ENCODE measurements at places on chromosomes 1 and 21.

DNA sequence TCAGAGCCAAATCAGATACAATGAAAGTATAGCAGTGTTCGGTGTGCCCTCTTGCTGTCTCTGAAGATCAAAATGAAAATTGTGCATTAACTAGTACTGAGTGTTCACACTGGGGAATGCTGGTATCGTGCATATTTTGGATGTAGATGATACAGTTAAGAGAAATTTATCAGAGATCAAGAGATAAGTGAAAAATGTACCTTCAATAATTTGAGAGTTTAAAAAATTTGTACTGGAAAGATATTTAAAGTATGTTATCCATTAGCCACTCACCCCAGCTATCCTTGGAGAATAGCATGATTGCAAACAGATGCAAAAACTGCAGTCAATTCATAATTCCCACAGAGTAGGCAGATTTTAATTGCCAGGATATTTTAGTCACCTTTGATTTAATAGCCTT lies 56.4 kb downstream of the GREM2 start:
- no peak for DNase-seq

GRCh38 chr1:230977761-230978490 lies 735 bp downstream of the TTC13 start:
- peak; percentile 78 for DNase-seq

GRCh38 chr1:197738927-197739326 lies 36.4 kb downstream of the DENND1B start:
- no peak for DNase-seq

DNA sequence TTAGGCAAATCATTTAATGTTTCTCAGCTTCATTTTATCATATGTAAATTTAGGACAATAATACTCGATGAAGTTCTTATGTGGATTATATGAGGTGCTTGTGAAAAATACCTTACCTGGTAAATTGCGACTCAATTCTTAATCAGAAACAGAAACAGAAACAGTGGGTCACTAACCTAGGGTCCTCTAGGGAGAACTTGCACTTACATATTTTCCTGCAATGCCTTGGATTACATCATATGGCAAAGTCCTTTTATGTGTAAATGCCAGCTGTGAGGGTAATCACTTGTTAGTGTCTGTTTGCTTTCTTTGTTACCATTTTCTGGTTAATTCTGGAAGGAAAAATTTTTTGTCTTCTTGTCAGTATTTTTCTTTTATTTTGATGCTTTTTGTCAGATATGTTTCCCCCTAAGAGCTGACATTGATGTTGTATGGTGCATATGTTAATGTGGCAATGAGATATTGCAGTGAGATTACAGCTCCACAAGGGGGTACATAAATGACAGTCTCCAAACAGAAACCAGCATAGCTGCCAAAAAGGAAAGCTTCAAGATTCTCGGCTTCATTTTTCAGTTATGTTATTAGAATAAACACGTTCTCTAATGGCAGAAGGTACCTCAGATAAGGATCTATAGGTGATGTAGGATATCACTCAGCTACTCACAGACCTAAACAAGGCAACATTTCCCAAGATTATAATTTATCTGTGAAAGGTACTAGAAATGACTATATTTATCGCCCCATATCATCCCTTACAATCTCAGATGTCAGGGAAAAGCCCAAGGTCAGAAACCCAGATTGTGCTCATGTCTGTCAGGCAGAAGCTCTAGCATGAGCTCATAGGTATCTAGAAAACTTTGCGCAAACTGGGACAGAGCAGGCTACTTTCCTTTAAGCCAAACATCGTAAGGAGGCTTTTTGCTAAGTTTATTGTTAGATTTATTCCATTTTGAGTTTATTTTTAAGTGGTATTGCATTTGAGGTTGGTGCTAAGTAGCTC lies 119.9 kb downstream of the FASLG start:
- no peak for DNase-seq

- no peak for DNase-seq
These were observed 4.7 kb upstream of the ECE1 start for GRCh38 chr1:21295002-21295401.

DNA sequence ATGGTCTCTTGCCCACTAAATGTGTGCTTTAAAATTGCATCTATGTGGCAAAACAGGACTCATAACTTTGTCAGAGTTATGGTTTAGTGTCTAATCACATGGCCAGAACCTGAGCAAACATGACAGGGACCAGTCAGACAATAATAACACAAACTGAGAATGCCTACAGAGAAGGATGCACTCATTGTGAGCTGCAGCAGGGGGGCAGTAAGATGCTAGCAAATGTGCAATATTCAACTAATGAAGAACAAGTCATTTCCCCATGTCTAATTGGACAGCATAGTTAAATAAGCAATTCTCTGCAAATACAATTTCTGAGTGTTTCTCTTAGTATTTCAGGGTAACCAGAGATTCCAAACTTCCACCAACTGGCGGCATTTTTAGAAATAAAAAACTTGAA lies 30.8 kb downstream of the SPAG17 start:
- DNase-seq: no peak

- no peak for DNase-seq
These were observed 32.9 kb downstream of the KCNN3 start for GRCh38 chr1:154837034-154837671.

GRCh38 chr1:115041654-115042053 lies 12.0 kb downstream of the TSHB start:
- no peak for DNase-seq

DNA sequence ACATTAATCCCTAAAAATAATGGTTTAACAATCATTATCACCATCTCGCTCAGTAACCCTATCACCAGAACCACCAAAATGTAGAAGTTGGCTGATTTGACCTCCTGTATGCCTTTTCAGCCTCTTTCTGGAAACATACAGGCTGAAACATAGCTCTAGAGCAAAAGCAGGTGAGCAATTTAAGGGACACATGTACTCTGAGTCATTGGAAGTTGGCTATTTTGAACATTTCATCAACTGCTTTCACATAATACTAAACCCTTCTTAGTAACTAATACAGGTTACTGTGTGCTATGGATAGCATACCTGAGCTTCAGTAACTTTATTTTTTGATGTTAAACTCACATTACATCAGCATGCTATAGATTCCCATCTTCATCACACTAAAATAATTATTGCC lies 19.8 kb upstream of the DDAH1 start:
- no peak for DNase-seq

GRCh38 chr1:85201340-85202091 lies 700 bp upstream of the SYDE2 start:
- DNase-seq: peak; percentile 35

GRCh38 chr21:31895077-31895835 lies 22.4 kb downstream of the HUNK start:
- DNase-seq: no peak

- DNase-seq: peak; percentile 68
These were observed 700 bp upstream of the CCDC28B start for GRCh38 chr1:32199717-32200072.

GRCh38 chr1:38079019-38079418 lies 32.4 kb upstream of the POU3F1 start:
- DNase-seq: no peak

DNA sequence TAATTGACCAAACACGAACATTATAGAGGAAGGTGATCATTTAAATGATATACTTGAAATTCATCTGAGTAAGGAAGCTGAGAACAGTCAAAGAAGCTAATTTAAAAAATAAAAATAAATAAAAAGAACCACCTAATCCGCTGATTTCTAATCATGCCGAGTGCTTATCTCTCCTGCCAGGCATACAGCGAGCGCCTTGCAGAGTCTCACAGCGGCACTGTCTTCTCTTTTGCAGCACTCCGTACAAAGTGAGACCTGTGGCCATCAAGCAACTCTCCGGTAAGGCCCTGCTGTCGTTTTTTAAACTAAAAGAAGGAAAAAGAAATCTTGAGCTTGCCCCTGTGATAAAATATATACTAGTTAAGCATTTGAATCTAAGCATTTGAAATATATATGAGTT lies 45.3 kb downstream of the PDE9A start:
- no peak for DNase-seq

DNA sequence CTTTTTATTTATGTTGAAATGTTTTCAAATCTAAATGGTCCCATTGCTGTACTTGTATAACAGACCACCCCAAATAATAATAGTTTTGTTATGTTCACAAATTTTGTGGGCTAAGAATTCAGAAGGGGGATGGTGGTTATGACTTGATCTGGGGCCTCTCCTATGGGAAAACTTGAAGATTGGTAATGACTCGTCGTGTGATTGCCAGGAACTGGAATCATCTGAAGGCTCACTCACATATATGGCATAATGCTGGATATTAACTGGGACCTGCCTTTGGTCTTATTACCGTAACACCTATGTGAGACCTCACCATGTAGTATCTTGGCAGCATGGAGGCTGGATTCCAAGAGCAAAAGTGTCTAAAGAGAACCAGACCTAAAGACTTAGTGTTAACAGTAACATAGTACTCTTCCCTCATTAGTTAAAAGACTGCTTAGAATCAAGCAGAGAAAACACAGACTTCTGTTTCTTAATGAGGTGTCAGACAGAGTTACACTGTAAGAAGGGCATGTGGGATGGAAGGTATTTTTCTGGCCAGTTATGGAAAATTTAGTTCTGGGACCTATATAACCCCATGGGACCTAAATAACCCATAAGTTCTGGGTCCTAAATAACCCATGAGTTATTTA lies 11.9 kb downstream of the LYPLAL1 start:
- no peak for DNase-seq

DNA sequence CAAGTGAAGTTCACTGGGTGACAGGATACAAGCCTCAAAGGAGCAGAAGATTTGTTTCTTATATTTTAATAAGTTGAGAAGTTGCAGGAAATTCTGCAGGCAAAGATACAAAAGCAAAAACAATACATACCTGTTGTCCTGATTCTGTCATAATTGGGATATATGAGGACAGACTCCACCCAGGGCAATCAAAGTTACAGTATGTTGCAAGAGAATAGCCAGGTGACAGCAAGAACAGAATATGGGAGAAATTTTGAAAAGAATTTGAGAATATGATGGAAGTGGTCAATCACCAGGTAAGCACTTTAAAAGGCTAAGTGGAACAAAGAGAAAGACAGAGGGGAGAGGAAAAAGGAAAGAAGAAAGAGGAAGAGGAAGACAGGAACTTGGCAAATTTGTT lies 607.6 kb upstream of the ADGRL4 start:
- DNase-seq: no peak

DNA sequence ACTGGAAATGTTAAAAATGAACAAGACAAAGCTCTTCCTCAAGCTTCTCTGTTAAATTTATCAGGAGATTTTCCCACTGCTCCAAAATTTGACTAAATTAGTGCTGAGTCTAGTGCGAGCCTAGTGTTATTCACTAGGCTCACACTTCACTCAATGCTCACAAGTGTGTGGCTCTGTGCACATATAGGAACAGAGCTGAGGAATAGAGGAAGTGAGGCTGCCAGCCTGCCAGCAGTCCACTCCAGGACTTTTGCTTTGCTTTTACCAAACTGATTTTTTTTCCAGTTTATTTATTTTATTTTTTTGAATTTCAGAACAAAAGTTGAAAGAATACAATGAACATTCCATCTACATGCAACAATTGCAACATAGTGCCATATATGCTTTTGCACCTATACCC lies 87.2 kb downstream of the VAV3 start:
- no peak for DNase-seq

DNA sequence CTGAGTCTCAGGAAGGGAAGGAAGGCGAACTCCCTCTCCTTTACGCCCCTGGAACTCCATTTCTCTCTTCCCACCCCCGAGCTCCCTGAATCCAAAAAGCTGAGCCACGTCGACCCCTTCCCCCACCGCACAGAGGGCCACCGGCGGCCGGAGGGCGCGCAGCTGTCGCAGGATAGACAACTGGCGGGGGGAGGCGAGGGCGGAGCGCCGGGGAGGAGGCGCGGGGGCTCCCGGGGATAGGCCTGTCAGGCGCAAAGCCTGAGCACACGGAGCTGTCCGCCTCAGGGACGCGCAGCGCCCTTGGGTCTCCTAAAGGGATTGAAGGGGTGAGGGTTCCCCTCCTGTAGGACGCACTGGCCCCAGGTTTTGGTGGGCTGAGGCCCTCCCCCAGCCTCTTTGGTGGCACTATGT lies 752 bp upstream of the ACTA1 start:
- DNase-seq: no peak

DNA sequence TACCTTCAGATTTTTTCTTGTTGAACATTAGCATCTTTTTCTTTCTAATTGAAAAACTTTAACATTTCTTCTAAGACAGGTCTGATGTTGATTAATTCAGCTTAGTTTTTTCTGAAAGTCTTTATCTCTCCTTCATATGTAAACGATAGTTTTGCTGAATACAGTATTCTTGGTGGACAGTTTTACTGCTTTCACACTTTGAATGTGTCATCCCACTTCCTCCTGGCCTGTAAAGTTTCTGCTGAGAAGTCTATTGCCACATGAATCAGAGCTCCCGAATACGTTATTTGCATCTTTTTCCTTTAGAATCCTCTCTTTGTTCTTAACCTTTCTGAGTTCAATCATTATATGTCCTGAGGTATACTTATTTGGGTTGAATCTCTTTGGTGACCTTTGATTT lies 344.2 kb downstream of the OLFM3 start:
- DNase-seq: no peak

DNA sequence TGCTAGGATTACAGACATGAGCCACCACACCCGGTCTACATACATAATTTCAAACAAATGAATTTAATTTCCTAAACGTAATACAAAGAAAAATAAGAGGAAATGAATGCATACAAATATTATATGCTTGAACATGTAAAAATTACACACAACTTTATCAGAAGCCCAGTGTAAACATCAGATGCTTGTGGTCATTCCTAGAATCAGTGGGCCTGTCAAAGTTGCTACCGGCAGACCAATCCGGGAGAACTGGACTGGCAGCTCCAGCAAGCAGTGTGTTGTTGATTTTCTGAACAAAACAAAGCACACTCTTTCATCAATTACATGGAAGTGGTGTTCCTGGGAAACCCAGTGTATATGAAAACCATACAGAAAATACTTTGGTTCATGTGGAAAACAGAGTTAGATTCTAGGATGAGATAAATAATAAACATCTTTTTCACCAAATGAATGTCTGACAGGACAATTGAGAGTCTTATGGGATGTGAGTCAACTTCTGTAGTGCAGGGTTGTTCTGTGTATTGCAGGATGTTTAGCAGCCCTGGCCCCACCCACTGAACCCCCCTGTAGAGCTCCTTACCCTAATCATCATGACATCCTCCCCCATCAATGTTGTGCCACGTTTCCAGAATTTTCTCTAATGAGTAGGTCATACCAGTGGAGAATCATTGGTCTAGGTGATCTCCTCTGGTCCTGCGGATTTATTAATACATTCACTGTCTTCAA lies 33.8 kb downstream of the MFSD2A start:
- no peak for DNase-seq

GRCh38 chr1:9658199-9658598 lies 6.7 kb downstream of the PIK3CD start:
- DNase-seq: no peak

DNA sequence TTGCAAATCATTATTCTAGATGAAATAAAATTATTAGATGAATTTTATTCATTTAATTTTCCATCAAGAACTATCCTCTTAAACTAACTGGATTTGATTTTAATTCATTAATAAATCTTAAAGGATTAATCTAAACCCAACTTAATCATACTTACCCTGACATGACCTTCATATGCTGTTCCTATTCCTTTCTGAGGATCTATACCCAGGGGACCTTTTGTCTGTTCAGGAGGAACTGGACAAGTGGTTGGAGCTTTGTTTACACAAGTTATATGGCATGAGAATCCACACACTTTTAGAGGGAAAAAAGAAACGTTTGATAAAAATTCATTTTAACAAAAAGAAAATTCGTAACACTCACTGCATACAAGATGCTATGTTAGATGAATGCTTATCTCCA lies 95.2 kb downstream of the COQ8A start:
- DNase-seq: no peak

- DNase-seq: peak; percentile 63
These were observed 138.2 kb downstream of the NFIA start for GRCh38 chr1:61220536-61220935.

GRCh38 chr1:156691665-156692440 lies 13.5 kb downstream of the CRABP2 start:
- no peak for DNase-seq

All from NCI-H2081 (cell line).